ENCODE measurements at places on chromosomes 7 and 10. TPM values are rescaled to one million over a fixed set of nuclear protein-coding genes. Genes with fewer than 3 reads are reported as not detected.
A peak's percentile ranks its signal among the peaks of the same experiment; 100 is the strongest.

Gene C10orf67
- total RNA-seq, result not detected

Gene GARIN1A
- 0.50 TPM for total RNA-seq

Gene ITGB8
- total RNA-seq, result 0.51 TPM

Gene POP7
- 19.1 TPM for total RNA-seq

Gene ASZ1
- total RNA-seq, result 0.08 TPM

Gene PCDH15
- total RNA-seq, result 0.05 TPM

Gene C10orf90
- total RNA-seq, result 0.25 TPM

Gene OPN4
- not detected for total RNA-seq

Gene AVL9
- total RNA-seq, result 18.5 TPM

Gene TMEM176A
- 404 TPM for total RNA-seq

Gene WDR86
- 4.9 TPM for total RNA-seq

Gene NXPH1
- total RNA-seq, result not detected

- H3K27ac ChIP-seq, result no peak overlapping the region
- no peak for DNase-seq
- H3K36me3 ChIP-seq, result no peaks in the 10 kb centered on the region
Measured at GRCh38 chr7:149832332-149833041, 5.7 kb upstream of the ZNF862 start.

DNA sequence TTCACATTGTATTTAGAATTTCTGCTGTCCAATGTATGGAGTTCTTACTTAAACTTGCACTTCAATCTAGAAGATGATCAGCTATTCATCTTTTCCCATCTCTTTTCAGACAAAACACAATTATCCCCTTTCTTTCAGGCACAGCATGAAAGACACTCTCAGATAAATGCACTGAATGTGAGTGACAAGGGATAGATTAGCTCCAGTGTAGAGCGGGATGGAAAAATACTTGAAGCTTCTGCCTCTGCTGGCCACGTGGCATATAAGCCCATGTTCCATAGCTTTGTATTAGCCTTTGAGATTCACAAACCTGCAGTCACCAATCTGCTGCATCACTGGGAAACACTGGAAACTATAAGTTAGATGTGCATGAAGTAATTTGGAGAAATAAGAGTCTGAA lies 162.2 kb upstream of the FAM3C start:
- H3K4me1 ChIP-seq, result no peaks in the 10 kb centered on the region
- no peak overlapping the region for H3K4me3 ChIP-seq

DNA sequence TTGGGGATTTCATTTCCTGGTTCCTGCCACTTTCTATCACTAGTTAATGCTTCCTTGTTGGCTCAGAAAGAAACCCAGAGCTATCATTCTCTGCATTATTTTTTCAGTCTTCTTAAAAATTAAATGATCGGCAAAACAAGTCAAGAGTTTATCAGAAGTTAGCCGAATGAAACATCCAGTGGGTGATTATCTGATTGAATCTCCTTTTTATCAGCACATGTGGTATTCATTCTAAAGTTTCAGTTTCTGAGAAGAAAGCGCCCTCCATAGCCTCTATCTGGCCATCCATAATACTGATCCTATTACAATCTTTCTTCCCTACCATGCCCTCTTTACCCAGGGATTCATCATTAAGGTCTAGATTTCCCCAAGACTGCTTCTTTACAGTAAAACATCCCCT lies 71.8 kb downstream of the OSBPL3 start:
- no peak overlapping the region for H3K4me3 ChIP-seq
- H3K27me3 ChIP-seq, result peaks cover 4% of the 10 kb centered on the region
- no peak for DNase-seq
- peaks cover 4% of the 10 kb centered on the region for H3K4me1 ChIP-seq
- H3K27ac ChIP-seq, result no peak overlapping the region

GRCh38 chr7:45074528-45075354 lies 14.0 kb downstream of the NACAD start:
- no peak overlapping the region for H3K27ac ChIP-seq
- DNase-seq, result no peak
- peaks cover 46% of the 10 kb centered on the region for H3K36me3 ChIP-seq
- H3K4me3 ChIP-seq, result no peak overlapping the region
- H3K27me3 ChIP-seq, result no peaks in the 10 kb centered on the region

DNA sequence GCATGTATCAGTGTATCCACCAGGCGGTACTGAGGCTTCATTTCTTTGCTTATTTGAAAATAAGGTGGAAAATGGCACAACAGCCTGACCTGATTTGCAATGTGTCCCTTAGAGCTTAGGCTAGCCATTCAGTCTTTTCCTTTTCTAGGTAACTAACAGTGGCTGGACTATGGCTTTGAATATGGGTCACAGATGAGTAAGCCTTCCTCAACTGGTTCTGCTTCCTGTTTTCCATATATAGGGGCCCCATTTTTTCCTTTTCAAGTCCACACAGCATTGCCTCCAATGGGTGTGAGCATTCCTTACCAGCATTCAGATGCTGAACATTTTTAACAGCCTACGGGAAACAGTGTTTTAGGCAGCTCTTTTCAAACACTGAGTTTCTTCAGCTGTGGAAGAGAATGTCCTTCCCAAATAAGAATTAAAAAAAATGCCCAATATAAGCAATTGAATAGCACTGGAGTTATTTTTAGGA lies 3.9 kb upstream of the ITGB1 start:
- no peak for DNase-seq
- H3K4me3 ChIP-seq, result no peak overlapping the region
- peak overlapping the region; percentile 57 for H3K27ac ChIP-seq
- H3K36me3 ChIP-seq, result no peaks in the 10 kb centered on the region
- peaks cover 15% of the 10 kb centered on the region for H3K4me1 ChIP-seq
- H3K27me3 ChIP-seq, result no peaks in the 10 kb centered on the region

DNA sequence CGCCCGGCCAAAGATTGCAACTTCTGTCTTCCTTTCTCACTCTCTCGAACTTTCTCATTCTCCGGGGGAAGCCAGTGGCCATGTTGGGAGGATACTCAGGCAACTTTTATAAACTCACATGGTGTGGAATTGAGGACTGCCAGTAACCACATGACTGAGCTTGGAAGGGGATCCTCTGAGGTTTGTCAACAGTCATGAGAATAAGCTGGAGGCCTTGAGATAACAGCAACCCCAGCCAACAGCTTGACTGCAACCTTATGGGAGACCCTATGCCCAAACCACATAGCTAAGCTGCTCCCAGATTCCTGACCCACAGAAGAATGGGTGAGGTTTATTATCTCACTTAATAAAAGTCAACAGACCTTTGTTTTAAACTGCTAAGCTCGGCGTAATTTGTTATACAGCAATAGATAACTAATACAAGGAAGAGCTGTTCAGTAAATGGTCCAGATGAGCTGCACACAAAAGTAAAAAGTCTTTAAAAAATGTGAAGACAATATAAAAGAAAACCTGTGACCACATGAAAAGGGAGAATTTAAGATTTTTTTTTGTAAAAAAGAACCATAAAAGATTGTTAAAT lies 9.6 kb downstream of the SYPL1 start:
- H3K4me3 ChIP-seq, result no peak overlapping the region
- no peak for DNase-seq
- no peaks in the 10 kb centered on the region for H3K27me3 ChIP-seq
- no peak overlapping the region for H3K27ac ChIP-seq
- no peaks in the 10 kb centered on the region for H3K36me3 ChIP-seq

DNA sequence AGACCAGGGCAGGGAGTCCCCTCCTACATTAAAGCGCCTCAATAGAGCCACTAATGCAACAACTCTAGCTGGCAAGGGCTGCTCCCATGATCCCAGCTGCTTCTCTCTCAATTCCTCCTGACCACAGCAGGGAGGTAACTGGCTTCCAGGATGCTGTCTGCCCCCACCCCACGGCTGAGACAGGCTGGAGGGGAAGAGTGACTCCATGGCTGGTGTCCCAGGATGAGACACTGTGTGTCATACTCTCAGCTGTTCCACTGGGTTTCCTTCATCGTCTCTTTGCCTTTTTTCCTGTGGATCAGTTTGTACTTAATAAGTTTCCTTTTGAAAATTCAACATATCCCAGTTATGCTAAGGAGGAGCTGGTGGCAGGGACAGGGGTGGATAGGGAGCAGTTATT lies 27.7 kb upstream of the MYH16 start:
- no peaks in the 10 kb centered on the region for H3K36me3 ChIP-seq
- H3K27me3 ChIP-seq, result no peaks in the 10 kb centered on the region

GRCh38 chr10:76727038-76727437 lies 910.6 kb downstream of the KCNMA1 start:
- DNase-seq, result no peak
- H3K27ac ChIP-seq, result no peak overlapping the region
- no peaks in the 10 kb centered on the region for H3K27me3 ChIP-seq
- no peaks in the 10 kb centered on the region for H3K36me3 ChIP-seq
- H3K4me1 ChIP-seq, result no peaks in the 10 kb centered on the region

DNA sequence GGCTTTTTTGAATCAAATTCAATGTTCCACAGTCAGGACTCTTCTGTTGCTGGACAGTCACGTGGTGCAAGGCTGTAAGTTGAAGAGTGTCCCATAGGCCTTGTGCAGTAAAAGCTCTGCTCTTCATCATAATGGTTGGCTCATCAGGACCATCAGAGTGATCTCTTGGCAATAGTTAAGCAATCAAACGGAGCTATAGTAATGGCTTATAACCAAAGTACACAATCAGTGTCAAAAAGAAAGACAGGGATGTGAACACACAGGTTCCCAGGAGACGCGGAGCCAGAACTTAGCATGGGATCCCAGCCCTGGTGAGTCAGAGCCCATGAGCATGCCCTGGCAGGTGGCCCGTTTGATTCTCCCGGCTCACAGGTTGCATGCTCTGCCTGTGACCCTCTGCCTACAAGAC lies 10.8 kb upstream of the GPNMB start:
- no peak overlapping the region for H3K4me3 ChIP-seq
- no peaks in the 10 kb centered on the region for H3K27me3 ChIP-seq
- H3K36me3 ChIP-seq, result no peaks in the 10 kb centered on the region
- H3K4me1 ChIP-seq, result no peaks in the 10 kb centered on the region
- DNase-seq, result no peak

- no peaks in the 10 kb centered on the region for H3K27me3 ChIP-seq
- no peaks in the 10 kb centered on the region for H3K4me1 ChIP-seq
- DNase-seq, result no peak
- no peaks in the 10 kb centered on the region for H3K36me3 ChIP-seq
Measured at GRCh38 chr7:70325509-70326101, 727.3 kb downstream of the AUTS2 start.

DNA sequence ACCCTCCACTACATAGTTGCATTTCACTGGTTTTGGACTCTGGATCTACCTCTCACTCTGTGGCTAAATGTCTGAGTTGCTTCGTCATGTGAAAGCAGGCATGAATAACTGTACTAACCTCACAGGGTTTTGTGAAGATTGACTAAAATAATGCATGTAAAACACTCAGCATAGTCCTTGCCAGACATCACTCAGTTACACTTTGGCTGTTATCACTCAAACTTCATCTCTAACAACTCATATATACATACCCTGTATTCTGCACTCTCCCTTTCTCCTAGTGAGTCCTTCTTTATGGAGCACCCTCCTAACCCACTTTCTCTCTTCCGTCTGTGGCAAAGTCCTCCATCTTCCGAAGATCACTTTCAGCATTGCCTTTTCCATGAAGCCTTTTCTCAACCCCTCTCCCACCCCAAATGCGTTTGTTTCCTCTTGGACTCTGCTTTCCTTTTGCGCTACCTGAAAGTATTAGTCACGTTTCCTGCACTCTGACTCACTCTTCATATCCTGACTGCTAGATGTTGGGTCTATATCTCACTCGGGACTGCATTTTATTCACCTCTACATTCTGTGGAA lies 72.6 kb downstream of the OSBPL3 start:
- no peaks in the 10 kb centered on the region for H3K36me3 ChIP-seq
- no peak for DNase-seq
- no peaks in the 10 kb centered on the region for H3K27me3 ChIP-seq
- no peak overlapping the region for H3K4me3 ChIP-seq
- H3K4me1 ChIP-seq, result peaks cover 4% of the 10 kb centered on the region
- H3K27ac ChIP-seq, result no peak overlapping the region

DNA sequence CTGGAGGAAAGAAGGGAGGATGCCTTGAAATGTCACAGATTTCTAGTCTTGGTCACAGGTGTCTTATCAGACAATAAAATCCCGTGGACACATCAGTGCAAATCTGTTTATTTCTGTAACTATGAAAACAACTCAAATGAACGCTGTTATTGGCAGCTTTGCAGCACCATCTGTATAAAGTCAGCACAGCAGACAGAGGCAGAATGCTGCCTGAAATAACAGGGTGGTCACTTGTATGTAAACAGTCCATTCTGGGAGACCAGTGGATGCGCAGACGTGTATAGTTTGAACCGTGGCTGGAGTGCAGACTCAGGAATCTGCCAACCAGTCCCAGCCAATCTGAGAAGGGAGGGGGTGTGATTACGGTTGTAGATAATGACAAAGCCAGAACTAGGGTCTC lies 54.8 kb downstream of the SEC23IP start:
- H3K4me3 ChIP-seq, result no peak overlapping the region
- no peak for DNase-seq
- peaks cover 9% of the 10 kb centered on the region for H3K36me3 ChIP-seq
- no peaks in the 10 kb centered on the region for H3K4me1 ChIP-seq

DNA sequence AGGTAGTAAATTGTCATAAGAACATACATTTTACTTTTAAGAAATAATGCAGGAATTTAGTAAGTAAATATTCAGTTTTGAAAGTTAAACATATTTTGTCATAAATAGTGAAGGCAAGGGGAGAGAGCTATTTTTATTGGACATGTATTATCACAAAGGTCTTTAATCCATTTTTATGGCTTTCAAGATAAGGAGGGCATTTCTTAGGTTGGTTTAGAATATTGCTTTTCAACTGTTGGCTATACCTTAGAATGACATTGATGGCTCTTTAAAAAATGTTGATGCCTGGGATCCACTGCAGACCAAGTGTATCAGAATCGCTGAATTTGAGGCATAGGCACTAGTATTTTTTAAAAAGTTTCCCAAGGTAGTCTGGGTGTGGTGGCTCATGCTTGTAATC lies 34.0 kb downstream of the ADAM22 start:
- no peaks in the 10 kb centered on the region for H3K27me3 ChIP-seq
- no peak for DNase-seq
- H3K36me3 ChIP-seq, result no peaks in the 10 kb centered on the region
- no peaks in the 10 kb centered on the region for H3K4me1 ChIP-seq
- no peak overlapping the region for H3K27ac ChIP-seq

DNA sequence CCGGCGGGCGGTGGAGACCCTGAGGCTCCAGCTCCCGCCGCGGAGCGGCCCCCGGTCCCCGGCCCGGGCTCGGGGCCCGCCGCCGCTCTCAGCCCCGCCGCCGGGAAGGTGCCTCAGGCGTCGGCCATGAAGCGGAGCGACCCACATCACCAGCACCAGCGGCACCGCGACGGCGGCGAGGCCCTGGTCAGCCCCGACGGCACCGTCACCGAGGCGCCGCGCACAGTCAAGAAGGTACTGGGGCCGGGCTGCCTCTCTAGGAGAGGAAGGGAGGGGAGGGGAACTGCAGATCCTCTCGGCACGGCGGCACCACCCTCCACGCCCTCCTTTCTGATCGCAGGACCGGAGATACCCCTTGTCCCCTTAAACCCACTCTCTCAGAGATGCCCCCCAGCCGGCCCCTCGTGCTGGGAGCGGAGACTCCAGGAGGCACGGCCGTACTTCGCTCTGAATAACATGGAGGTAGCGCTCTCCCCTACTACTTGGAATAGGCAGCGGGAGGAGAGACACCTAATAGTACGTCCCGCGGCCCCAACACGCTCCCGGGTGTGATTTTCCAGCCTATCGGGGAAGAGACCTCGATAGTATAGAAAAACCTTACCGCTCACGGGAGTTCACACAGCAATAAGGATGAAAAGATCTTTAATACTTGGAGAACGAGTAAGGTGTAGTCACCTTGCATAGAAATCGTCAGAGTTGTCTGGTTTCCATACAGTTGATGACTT lies 538 bp downstream of the AHCYL2 start:
- no peaks in the 10 kb centered on the region for H3K27me3 ChIP-seq
- DNase-seq, result peak; percentile 47
- H3K36me3 ChIP-seq, result no peaks in the 10 kb centered on the region
- H3K4me1 ChIP-seq, result peaks cover 14% of the 10 kb centered on the region

GRCh38 chr10:109956454-109957091 lies 33.3 kb upstream of the XPNPEP1 start:
- H3K36me3 ChIP-seq, result no peaks in the 10 kb centered on the region
- H3K4me3 ChIP-seq, result no peak overlapping the region
- no peak for DNase-seq

Data from liver (tissue), 10 donors.